ENCODE measurements at places on chromosomes 2 and 18. TPM values are rescaled to one million over a fixed set of nuclear protein-coding genes. Genes with fewer than 3 reads are reported as not detected.

- no peak for DNase-seq
Observed at GRCh38 chr2:221596192-221596591, 24.1 kb upstream of the EPHA4 start.

DNA sequence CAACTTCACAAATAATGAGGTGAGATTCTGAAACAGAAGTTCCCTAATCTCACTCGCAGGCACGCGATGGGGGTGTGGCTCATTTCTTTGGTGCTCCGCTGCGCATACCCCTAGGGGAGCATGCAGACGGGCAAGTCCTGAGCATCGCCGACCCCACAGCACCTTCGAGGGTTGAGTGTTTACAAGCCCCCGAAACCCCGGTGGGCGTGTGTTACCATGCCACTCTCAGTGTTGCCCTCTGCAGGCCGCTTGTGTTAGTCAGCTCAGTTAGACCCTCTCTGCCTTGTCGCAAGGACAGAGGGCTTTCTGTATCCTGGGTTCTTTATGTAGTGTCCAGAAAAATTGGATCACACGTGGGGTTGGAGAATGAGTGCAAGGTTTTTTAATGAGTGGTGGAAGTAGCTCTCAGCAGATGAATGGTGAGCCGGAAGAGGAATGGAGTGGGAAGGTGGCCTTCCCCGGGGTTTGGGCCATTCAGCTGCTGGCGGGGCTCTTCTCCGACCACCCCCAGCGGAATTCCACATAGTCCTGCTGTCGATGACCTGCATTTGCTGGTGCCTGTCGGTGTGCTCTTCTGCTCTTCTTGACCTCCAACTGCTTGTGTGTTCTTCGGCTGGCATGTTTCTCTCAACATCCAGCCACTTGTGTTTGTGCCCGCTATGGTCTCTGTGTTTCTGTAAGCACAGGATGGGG, 191.3 kb downstream of the RPRM start:
- DNase-seq, result peak; percentile 4

DNA sequence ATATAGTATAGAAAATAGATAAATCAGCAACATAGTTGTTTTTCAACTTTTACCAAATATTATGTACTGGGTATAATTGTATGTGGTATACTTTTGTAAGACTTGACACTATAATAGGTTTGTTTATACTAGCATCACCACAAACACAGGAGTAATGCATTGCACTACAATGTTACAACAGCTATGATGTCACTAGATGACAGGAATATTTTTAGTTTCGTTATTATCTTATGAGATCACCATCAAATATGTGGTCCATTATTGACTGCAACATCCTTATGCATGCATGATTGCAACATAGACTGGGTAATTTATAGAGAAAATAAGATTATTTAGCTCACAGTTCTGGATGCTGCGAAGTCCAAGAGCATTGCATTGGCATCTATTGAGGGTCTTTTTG, 678.4 kb upstream of the ZNF804A start:
- no peak for DNase-seq

DNA sequence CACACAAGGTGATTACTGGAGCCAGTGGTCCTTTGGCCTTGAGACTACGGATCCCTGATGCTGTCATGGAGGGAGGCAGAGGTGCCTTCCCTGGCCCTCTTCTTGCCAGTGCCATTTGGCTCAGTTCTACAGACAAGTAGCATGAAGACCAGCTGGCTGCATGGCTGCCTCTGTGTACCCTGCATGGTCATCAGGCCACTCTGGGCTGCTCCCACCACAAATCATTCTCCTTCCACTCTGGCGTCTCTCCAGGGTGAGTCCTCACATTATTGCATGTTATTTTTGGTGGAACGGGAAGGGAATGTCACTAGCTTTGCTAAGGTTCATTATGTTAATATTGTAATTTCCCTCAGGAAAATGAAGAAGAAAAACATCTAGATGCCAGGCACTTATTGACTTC, 229.8 kb downstream of the VAPA start:
- DNase-seq, result no peak

- DNase-seq, result no peak
Observed at GRCh38 chr2:60413814-60414168, 139.7 kb downstream of the BCL11A start.

CYP27C1 gene
- total RNA-seq, result not detected

NT5C1B gene
- total RNA-seq, result not detected

DNA sequence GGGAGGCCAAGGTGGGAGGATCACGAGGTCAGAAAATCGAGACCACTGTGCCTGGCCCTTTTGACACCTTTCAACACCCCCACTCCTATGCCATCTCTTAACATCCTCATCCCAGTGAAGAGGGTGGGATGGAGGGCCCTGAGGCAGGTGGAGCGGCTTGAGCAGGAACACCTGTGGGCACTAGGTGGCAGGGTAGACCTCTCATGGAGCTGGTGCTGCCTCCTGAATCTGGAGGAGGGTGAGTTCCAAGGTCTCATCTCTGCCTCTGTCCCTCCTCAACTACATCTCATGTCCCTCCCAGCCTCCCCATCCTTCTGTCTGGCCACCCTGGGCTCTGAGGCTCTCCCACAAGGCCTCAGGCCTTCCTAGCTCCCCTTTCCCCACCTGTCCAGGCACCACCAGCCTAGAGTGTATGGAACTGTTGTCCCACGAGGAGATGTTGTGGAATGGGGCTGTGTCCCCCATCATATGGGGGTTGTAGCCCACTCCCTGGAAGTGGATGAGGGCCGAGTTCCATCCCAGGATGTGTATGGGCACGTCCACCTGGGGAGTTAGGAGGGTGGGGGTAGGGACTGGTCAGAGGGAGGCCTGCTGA, 17.0 kb upstream of the CRYBA2 start:
- DNase-seq, result no peak

- DNase-seq, result no peak
Observed at GRCh38 chr18:60180671-60181070, 191.9 kb downstream of the MC4R start.

All from activated T-cell treated with anti-CD3 and anti-CD28 coated beads, Interleukin-2, amount 50 U/mL, for 72 hours (primary cell).